Smooth muscle cell of the umbilical artery (primary cell): ENCODE measurements at places on chromosomes 11 and 22. TPM values are rescaled to one million over a fixed set of nuclear protein-coding genes. Genes with fewer than 3 reads are reported as not detected.

Gene HPX
- total RNA-seq, result 0.30 and 0.74 TPM in 2 replicates

Gene MDK
- 89.6 and 127 TPM in 2 replicates for total RNA-seq

Gene PITPNB
- 24.3 and 41.0 TPM in 2 replicates for total RNA-seq

Gene EIF3L
- total RNA-seq, result 295 and 311 TPM in 2 replicates

Gene IFITM1
- 0.42 and 11.6 TPM in 2 replicates for total RNA-seq

Gene PUS3
- 12.8 and 16.6 TPM in 2 replicates for total RNA-seq

Gene RAB3IL1
- total RNA-seq, result 2.1 and 2.3 TPM in 2 replicates

Gene ZNRF3
- 2.4 and 4.8 TPM in 2 replicates for total RNA-seq

Gene MYO18B
- 0.59 and 3.6 TPM in 2 replicates for total RNA-seq

Gene GAL
- total RNA-seq, result 0.59 and 0.74 TPM in 2 replicates

Gene DUSP8
- total RNA-seq, result 0.59 and 1.3 TPM in 2 replicates

Gene TBX1
- total RNA-seq, result not detected in 2 replicates

Gene IL10RA
- 0.09 TPM in 1 of 2 replicates, not detected in the other for total RNA-seq

Gene OR5T1
- total RNA-seq, result not detected in 2 replicates

Gene TNNI2
- total RNA-seq, result not detected in 2 replicates

Gene KLHL35
- total RNA-seq, result 2.9 and 3.3 TPM in 2 replicates

Gene NAALADL1
- total RNA-seq, result 17.3 and 19.9 TPM in 2 replicates

Gene ELMOD1
- 2.1 and 2.8 TPM in 2 replicates for total RNA-seq

Gene RAG2
- not detected in 2 replicates for total RNA-seq

Gene PNPLA5
- not detected in 2 replicates for total RNA-seq

Gene POU2F3
- total RNA-seq, result under 0.01 TPM in 1 of 2 replicates, not detected in the other

Gene OR4A16
- not detected in 2 replicates for total RNA-seq

Gene MYEOV
- total RNA-seq, result 2.9 TPM in 1 of 2 replicates, not detected in the other

Gene TESMIN
- total RNA-seq, result 0.30 and 0.78 TPM in 2 replicates

Gene TRPC6
- total RNA-seq, result not detected in 2 replicates

Gene BACE1
- 34.1 and 44.4 TPM in 2 replicates for total RNA-seq

Gene PHF21B
- not detected in 2 replicates for total RNA-seq

Gene APOA5
- total RNA-seq, result not detected in 2 replicates

Gene MMP8
- 1.4 and 1.5 TPM in 2 replicates for total RNA-seq

Gene IGSF9B
- total RNA-seq, result under 0.01 and 0.51 TPM in 2 replicates

Gene GRIA4
- not detected in 2 replicates for total RNA-seq

Gene ALDH3B2
- total RNA-seq, result not detected in 2 replicates

Gene GGTLC3
- total RNA-seq, result not detected in 2 replicates

Gene CSRP3
- not detected in 2 replicates for total RNA-seq

Gene MPZL3
- 0.89 and 1.1 TPM in 2 replicates for total RNA-seq

Gene CBLIF
- total RNA-seq, result not detected in 2 replicates

Gene SYT13
- total RNA-seq, result not detected in 2 replicates

Gene CABP4
- not detected in 2 replicates for total RNA-seq

Gene NPAS4
- not detected in 2 replicates for total RNA-seq

Gene BBS1
- 34.4 and 38.2 TPM in 2 replicates for total RNA-seq

Gene OR8G5
- not detected in 2 replicates for total RNA-seq

Gene OR2AT4
- total RNA-seq, result not detected in 2 replicates

Gene C11orf16
- not detected in 2 replicates for total RNA-seq

Gene OR2AG1
- total RNA-seq, result not detected in 2 replicates

Gene LRRN4CL
- 0.23 and 0.59 TPM in 2 replicates for total RNA-seq

Gene CCDC89
- 2.5 and 3.6 TPM in 2 replicates for total RNA-seq

Gene MRPL23
- 40.4 and 48.7 TPM in 2 replicates for total RNA-seq

Gene MYO7A
- total RNA-seq, result under 0.01 and 0.18 TPM in 2 replicates

Gene DERL3
- 0.30 and 0.83 TPM in 2 replicates for total RNA-seq
